ENCODE measurements at places on chromosomes 4 and X. TPM values are rescaled to one million over a fixed set of nuclear protein-coding genes. Genes with fewer than 3 reads are reported as not detected.

Gene FANCB
- total RNA-seq, result 13.1 TPM

Gene ADH6
- total RNA-seq, result not detected

- no peak for DNase-seq
These were observed 1441.6 kb upstream of the PCDH7 start for GRCh38 chr4:29278585-29278984.

Gene ARSJ
- total RNA-seq, result 7.1 TPM

DNA sequence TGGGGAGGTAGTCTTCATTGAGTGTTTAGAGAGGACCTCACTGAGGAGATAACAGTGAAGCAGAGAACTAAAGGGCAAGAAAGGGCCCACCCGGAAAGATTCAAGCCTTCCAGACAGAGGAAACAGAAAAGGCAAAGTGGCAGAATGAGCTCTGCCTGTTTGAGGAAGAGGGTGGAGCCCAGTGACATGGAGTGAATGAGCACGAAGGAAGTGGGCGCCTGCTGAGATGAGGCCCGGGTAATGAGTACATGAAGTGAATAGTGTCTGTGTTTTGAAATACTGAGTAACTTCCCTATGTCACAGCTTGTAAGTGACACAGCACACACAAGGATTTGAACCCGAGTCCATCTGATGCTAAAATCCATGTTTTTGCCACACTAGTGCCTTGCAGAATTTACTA lies 32.5 kb upstream of the TLR2 start:
- DNase-seq, result peak; percentile 16

Gene NDP
- 4.8 TPM for total RNA-seq

Gene NEIL3
- total RNA-seq, result 19.2 TPM

Data from RPMI7951 (cell line).